NCI-H1436 (cell line): ENCODE measurements at places on chromosomes 16 and 17.

DNA sequence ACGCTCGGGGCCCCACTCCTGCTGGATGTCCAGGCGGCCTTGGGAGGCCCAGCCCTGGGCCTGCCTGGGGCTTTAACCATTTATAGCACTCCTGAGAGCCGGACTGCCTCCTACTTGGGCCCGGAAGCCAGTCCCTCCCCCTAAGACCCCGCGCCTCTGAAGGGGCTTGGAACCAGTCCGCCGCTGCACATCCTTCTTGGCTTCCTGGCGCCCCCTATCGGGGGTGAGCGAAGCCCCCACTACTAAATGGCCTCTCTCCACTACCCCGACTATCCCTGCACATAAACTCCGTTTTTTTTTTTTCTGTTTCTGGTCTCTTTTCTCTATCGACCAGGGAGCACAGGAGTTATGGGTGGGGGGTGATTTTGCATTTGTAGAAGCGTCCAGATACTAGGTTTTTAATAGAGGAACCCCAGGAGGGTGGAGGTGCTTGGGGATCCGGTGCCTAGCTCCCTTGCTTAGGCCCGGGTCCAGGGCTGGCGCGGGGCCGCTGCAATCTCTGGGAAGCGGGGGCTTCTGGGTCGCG, 633 bp upstream of the NOL3 start:
- peak; percentile 75 for DNase-seq

GRCh38 chr17:32584792-32585191, 98.0 kb downstream of the CDK5R1 start:
- no peak for DNase-seq

DNA sequence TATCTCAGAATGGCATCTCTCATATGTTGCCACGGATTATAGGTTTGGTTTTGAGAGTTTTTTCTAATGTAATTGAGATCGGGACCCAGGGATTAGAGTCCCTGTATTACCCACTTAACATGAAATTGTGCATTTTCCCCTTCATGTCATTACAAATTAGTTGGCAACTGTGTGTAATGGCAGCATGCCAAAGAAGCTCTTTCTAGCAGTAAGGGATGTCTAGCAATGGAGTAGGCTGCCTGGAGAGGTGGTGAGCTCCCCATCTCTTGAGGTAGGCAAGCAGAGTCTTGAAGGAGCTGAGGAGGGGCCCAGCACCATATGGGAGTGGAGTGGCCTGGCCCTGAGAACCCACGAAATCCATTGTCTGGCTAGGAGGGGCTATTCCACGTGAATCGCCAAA, 10.0 kb upstream of the KATNB1 start:
- DNase-seq: no peak

- no peak for DNase-seq
Observed at GRCh38 chr17:37742116-37742761, 2.6 kb downstream of the HNF1B start.

DNA sequence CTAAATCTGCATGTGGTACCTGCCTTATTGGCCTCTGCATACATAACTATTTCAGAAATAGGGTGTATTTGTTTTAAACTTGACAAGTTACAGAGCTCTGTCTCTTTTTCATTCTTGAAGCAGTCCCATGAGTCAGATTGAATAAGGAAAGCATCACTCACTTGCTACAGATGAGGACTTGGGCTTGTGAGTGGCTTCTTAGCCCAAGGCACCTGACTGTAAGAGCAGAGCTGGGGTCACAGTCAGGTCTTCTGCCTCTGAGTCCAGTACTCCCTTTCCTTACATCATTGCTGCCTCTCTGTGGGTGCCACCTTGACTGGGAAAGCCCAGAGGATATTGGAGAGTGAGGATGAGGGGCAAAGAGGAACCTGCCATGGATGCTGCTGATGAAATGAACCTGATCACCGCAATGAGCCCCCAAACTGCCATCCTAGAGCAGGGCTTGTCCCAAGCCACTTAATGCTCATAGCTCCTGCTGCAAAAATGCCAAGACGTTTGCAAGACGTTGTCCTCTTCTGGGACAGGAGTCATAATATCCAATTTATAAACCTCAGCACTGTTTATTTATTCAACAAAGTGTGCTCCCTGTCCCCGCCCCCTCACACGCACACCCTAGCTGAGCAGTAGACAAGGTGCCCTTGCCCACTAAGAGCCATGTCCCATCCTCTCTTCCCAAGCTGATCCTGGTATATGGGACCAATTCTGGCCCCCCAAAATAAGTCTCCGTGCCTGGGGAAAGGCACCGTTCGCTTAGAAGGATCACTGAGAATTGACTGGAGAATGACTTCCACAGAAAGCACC, 74.1 kb downstream of the CCDC182 start:
- DNase-seq: no peak

DNA sequence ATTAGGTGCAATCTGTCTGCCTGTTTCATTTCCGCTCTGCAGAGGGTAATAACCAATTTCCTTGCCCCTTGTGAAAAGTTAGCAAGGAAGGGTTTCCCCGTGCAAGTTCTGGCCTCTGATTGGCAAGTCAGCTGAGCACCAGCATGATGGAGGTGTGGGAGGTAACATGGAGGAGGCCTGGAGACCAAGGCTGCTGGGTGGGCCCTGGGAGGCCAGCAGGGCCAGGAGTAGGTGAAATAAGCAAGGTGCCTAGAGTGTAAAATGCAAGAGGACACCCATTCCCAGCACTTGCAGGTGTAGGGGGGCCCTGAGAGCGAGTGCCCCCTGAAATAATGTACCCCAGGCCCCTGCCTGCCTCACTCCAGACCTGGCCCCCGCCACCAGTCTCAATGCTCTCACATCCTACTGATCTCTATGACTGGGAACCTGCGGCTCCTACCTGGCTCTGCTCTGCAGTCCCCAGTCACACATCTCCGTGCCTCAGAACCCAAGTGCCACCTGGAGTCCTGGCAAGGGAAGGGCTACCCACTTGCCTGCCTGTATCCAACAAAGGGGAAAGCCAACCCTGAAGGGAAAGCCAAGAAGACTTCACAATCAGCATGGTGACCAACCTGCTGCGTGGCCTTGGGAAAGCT, 116.2 kb downstream of the C16orf78 start:
- DNase-seq: peak; percentile 60
